HS-5 (cell line): ENCODE measurements at places on chromosomes 2 and 18.

GRCh38 chr2:190755772-190756415 is 107.0 kb downstream of the NAB1 start:
- DNase-seq: no peak

- DNase-seq: no peak
These were observed 419.0 kb downstream of the FBXO15 start for GRCh38 chr18:73728657-73729056.

GRCh38 chr2:105181282-105181681 is 60.3 kb upstream of the GPR45 start:
- no peak for DNase-seq

- no peak for DNase-seq
These were observed 135.9 kb upstream of the HNRNPA3 start for GRCh38 chr2:177076636-177077179.

DNA sequence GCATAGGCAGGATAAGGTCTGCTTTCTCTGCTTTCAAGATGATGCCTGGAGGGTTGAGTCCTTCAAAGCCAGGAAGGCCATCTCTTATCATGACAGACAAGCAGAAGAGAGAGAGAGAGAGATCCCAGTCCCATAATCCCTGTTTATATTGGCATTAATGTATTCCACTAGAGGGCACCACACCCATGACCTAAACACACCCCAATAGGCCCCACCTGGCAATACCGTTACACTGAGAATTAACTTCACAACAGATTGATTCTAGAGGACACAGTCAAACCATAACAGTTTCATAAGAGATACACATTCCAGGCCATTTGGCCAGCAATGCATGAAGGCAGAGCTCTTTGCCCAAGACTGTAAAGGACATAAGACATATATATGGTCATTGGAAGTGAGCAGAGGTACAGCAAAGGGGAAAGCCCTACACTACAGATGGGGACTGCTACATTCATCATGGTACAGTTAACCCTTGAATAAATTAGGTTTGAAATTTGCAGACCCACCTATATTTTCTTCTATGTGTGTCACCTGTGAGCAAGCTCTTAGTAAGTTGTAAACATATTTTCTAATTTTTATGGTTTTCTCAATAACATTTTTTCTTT is 1516.1 kb downstream of the RPIA start:
- DNase-seq: no peak

DNA sequence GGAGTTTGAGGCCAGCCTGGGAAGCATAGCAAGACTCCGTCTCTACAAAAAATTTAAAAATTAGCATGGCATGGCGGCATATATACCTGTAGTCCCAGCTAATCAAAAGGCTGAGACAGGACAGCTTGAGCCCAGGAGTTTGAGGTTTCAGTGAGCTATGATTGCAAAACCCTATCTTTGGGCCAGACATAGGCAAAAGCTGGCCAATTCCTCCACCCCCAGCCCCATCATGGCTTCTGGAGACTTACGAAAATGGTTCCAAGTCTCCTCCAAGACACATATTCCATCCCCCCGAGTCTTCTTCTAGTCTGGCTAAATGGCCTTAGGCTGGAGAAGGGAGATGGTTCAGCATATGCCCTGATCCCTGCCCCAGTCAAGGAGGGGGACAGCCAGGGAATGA is 172.8 kb upstream of the HAAO start:
- DNase-seq: no peak

DNA sequence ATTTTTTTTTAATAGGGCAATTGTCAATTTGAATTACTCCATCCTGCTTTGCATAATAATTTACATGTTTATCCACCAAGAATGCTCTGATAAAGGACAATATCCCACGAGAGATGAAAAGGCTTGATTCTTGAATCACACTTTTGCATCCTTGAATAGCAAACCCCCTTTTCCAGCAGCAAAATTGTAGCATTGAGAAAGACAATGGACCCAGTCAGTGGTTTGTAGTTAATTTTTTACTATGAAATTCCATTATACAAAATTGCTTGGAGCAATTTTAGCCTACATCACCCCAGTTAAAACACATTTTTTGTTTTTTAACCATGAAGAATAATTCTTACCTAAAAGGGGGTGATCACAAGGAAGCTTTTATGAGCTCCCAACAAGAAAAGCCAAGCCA is 255.1 kb downstream of the RND3 start:
- no peak for DNase-seq

DNA sequence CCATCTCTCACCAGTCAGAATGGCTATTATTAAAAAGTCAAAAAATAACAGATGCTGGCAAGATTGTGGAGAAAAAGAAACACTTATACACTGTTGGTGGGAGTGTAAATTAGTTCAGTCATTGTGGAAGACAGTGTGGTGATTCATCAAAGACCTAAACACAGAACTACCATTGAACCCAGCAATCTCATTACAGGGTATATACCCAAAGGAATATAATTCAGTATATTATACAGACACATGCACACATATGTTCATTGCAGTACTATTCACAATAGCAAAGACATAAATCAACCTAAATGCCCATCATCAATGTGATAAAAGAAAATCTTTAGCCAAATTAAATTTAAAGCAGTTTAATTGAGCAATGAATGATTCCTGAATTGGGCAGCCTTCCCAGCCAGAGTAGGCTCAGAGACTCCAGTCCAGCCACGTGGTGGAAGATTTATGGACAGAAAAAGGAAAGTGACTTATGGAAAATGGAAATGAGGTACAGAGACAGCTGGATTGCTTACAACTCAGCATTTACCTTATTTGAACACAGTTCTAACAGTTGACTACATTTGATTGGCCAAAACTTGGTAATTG is 377.1 kb upstream of the SLC39A10 start:
- no peak for DNase-seq

- no peak for DNase-seq
These were observed 46.6 kb downstream of the KCMF1 start for GRCh38 chr2:85017411-85018048.

GRCh38 chr2:240277073-240277806 is 136.8 kb upstream of the OTOS start:
- DNase-seq: no peak

DNA sequence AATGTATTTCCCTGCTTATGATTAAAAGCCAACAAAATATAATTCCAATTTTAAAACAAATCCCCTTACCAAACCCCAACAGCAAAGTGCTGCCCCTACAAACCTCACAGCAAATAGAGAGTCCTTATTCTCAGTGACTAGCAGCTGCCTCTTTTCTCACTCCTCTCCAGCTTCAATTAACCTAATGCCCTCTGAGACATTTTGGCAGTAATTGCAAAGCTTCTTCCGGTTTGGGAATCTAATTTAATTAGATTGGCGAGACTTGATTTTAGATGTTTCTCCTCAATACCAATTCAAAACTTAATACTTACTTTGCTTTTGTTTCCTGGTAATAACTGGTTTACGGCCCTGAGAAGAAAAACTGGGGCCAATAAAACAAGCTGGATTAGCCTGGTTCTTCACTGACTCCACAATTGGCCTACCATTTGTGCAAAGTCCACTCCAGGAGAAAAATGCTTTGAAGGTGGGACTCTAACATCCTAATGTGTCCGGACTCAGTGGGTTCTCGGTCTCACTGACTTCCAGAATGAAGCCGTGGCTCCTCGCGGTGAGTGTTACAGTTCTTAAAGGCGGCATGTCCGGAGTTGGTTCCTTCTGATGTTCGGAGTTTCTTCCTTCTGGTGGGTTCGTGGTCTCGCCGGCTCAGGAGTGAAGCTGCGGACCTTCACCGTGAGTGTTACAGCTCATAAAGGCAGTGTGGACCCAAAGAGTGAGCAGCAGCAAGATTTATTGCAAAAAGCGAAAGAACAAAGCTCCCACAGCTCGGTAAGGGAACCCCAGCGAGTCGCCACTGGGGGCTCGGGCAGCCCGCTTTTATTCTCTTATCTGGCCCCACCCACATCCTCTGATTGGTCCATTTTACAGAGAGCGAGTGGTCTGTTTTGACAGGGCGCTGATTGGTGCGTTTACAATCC is 52.8 kb downstream of the SLC35F5 start:
- no peak for DNase-seq

GRCh38 chr2:178109813-178110212 is 2.4 kb upstream of the RBM45 start:
- DNase-seq: peak; percentile 11

DNA sequence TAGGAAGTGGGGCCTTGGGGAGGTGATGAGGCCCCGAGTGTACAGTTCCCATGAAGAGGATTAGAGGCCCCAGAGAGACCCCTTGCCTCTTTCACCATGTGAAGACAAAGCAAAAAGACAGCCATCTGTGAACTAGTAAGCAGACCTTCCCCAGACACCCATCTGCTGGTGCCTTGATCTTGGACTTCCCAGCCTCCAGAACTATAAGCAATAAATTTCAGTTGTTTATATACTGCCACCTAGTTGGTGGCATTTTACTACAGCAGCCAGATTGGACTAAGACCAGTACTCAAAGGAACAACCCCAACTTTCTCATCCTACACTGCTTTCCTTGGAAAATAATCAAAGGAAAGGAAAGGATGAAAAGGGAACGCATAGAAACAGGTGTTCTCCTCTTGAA is 27.9 kb upstream of the CREG2 start:
- no peak for DNase-seq

- DNase-seq: no peak
These were observed 77.2 kb upstream of the TXNDC2 start for GRCh38 chr18:9808295-9809241.

DNA sequence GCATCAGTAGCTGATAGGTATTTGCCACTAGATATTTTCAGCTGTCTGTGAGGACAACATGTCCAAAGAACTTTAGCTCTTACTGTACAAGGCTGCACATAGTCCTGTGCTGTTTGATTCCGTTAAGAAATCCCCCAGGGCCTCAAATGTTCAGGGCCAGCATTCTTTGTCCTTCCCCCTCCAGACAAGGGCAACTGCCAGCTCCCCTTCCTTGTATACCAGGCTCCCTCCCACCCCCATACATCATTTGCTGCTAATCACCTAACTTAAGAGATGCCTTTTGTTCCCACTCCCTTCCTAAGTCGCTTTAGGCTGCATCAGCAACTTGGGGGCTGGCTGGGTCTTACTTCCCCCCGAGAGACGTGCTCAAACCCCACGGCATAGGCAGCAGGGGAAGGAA is 138.7 kb downstream of the CDH20 start:
- no peak for DNase-seq

DNA sequence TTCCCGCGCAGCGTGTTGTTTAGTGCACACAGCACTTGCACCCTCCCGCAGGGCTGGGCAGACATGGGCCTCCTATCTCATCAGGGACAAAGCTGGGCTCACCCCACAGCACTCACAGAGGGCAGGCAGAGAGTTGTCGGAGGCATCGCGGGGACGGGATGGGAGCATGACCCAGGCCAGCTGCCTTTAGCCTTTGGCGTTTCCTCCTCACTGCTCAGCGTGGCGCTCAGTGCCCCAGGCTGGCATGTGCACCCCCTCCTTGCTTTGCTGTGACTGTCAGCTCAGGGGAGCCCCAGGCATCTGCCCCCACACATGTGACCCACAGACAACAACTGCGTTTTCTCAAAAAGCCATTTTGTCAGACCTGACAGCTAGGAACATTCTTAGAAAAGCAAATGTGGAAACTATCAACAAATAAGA is 101.1 kb downstream of the RNF144A start:
- DNase-seq: no peak

GRCh38 chr2:41084321-41084720 is 632.4 kb upstream of the SLC8A1 start:
- DNase-seq: no peak

- DNase-seq: peak; percentile 14
These were observed 18.0 kb downstream of the MAL start for GRCh38 chr2:95043300-95044093.

DNA sequence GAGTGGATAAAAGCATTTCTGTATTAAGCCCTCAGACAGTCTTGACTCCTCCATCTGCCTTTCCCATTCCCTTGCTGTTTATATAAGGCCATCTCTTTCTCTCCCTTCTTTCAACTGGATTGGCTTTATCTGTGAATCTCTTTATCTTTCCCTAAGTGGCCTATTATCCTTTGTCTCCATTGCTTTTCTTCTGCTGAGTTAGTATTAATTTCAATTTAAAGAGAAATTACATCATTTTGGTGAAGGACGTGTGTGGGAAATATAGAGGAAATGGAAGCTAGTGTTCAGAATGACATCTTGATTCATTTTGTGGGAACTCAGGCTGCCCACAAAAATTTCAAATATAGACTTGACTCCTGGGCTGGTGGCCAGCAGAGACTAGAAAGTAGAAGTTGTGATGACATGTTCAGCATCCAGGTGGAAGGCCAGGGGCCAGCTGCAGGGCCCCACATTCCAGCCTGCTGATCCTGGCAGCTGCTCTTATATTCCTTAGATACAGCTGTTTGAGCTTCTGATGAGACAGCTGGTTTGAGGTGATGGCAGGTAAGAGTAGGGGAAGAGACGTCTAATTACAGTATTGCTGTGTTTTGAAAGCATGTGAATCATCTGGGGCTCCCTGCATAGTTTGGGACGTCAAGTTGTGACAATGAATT is 52.3 kb downstream of the DIS3L2 start:
- DNase-seq: peak; percentile 92

GRCh38 chr2:73963385-73964120 is 21.2 kb upstream of the TET3 start:
- no peak for DNase-seq

DNA sequence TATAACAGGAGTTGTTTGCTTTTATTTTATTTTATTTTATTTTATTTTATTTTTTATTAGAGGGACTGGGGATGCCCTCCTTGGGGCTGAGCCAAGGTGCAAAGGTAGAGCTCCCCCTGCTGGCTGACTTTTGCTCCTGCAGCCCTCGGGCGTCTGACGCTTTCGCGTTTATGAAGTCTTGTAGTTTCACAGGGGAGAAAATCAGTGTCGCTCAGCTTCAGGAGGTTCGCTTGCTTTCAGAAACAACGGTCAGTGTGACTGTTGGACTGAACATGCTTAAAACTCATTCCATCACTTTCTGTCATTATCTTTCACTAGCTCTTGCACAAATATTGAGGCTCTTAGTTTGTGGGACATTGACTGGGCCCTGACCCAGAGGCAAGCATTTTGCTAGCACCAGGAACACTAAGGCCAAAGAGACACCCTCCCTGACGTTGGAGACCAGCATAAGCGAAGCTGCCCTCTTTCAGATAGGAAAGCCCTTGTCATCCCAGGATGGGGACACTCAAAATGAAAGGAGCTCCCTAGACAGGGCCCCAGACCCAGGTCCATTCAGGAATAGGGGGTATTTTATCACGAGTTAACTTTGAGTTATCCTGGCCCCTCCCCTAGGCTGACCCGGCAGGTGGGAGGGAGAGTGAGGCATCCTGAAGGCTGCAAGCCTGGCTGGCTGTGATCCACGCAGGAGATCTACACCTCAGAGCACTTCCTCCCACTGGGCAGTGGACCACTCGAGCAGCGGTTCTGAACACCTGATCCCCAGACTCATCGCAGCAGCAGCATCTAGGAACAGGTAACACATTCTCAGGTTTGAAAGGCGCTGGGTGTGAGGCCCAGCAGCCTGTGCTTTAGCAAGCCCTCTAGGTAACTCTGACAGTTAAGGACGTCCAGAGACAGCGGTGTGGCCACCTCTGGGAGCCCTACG is 34.4 kb downstream of the LGALSL start:
- DNase-seq: no peak

GRCh38 chr2:230690439-230690838 is 22.2 kb upstream of the CAB39 start:
- DNase-seq: no peak

- DNase-seq: no peak
These were observed 705.9 kb downstream of the CCDC85A start for GRCh38 chr2:56889738-56890137.

- DNase-seq: no peak
These were observed 70.7 kb downstream of the HDAC4 start for GRCh38 chr2:239329972-239330572.

- DNase-seq: no peak
These were observed 123.2 kb downstream of the DYSF start for GRCh38 chr2:71576541-71576940.

- DNase-seq: no peak
These were observed 34.1 kb upstream of the IL1RL1 start for GRCh38 chr2:102277202-102277700.

- no peak for DNase-seq
These were observed 300.0 kb upstream of the SMIM21 start for GRCh38 chr18:75727456-75727855.
